ENCODE measurements at places on chromosomes 6 and 20. TPM values are rescaled to one million over a fixed set of nuclear protein-coding genes. Genes with fewer than 3 reads are reported as not detected.

The SLC25A27 gene
- total RNA-seq = 54.6 TPM

The RTN4IP1 gene
- 3.3 TPM for total RNA-seq

The SAMD3 gene
- 0.81 TPM for total RNA-seq

The TMEM217 gene
- total RNA-seq = 5.3 TPM

The PDE7B gene
- total RNA-seq = 6.3 TPM

The AGER gene
- total RNA-seq = 2.8 TPM

The TMC2 gene
- not detected for total RNA-seq

The COX4I2 gene
- total RNA-seq = not detected

The KHDC1 gene
- 2.1 TPM for total RNA-seq

The VSX1 gene
- total RNA-seq = not detected

The MYT1 gene
- 1.1 TPM for total RNA-seq
